CD4-positive, alpha-beta memory T cell (primary cell): ENCODE measurements at places on chromosomes 2 and 18. TPM values are rescaled to one million over a fixed set of nuclear protein-coding genes. Genes with fewer than 3 reads are reported as not detected.

SEMA4C gene
- 72.6 TPM for total RNA-seq

DNA sequence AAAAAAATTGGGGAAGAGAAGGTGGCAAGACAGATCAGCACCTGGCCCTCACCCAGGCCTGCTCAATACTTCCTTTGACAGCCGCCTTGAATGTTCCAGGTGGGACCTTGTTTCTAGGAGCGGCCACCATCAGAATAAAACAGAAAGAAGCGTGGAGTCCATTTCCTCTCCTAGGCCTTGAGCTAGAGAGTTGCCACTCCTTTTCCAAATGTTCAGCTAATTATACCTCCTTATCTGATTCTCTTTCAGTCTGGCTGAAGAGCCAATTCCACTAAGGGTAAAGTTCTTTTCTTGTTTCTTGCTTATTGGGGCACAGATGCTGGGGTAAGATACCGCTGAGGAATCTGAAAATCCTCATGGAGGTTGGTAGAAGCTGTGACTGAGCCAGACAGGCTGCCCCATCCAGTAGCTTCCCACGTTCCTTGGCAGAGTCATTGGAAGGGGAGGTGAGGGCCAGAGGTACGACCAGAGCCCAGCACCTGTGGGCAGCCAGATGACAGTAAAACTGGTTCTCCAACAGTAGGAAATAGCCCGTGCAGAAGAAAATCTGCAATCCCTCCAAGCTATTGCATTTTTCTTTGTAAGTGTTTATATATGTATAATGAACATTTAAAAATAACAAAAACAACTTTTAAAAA, 51.5 kb downstream of the PLB1 start:
- no peaks in the 10 kb centered on the region for H3K36me3 ChIP-seq
- no peak overlapping the region for H3K27ac ChIP-seq
- no peak for DNase-seq
- peaks cover 37% of the 10 kb centered on the region for H3K4me1 ChIP-seq
- H3K27me3 ChIP-seq, result no peaks in the 10 kb centered on the region

DNA sequence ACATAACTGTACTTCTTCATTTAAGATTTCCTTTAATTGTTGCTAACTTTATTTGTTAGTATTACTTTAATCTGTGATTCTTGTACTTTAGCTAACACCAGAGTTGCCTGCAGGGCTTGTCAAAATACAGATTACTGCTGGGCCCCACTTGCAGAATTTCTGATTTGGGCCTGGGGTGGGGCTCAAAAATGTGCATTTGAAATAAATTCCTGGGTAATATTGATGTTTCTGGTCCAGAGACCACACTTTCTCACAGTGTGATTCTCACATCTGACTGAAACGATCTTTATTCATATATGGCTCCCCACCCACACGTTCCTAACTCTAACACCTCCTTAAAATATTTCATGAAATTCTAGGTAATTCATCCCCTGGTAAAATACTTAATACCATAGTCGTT, 452.6 kb upstream of the ACVR2A start:
- H3K27ac ChIP-seq, result no peak overlapping the region
- no peak overlapping the region for H3K4me3 ChIP-seq
- DNase-seq, result no peak
- no peaks in the 10 kb centered on the region for H3K27me3 ChIP-seq

IL1R1 gene
- total RNA-seq, result 1.0 TPM

DNA sequence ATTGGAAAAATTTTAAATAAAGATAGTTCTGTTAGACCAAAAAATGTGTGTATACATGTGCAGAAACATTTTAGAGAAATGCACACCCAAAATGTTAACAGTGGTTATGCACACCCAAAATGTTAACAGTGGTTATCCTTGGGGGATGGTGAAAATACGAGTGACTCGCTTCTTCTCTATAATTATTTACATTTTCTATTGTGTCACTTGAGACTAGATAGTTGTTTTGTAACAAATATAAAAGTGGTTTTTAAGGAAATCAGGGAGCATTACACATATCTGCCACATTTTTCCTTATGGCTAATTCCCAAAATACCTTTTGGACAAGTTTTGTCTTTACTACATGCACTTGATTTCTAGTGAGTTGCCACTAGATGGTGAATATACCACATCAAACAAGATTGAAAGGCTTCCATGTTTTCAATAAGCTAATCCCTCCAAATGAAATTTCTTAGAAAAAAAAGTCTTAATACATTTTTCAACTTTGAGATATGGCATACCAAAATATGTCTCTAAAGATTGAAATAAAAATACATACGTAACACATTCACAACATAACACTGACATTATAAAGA, 9.0 kb upstream of the HIBCH start:
- no peak overlapping the region for H3K27ac ChIP-seq
- no peaks in the 10 kb centered on the region for H3K36me3 ChIP-seq
- DNase-seq, result no peak
- peaks cover 4% of the 10 kb centered on the region for H3K27me3 ChIP-seq
- no peak overlapping the region for H3K4me3 ChIP-seq
- no peaks in the 10 kb centered on the region for H3K4me1 ChIP-seq

- DNase-seq, result no peak
- H3K27me3 ChIP-seq, result no peaks in the 10 kb centered on the region
- H3K36me3 ChIP-seq, result no peaks in the 10 kb centered on the region
- peaks cover 98% of the 10 kb centered on the region for H3K4me1 ChIP-seq
- H3K4me3 ChIP-seq, result no peak overlapping the region
- H3K27ac ChIP-seq, result no peak overlapping the region
These were observed 29.2 kb downstream of the ANKRD44 start for GRCh38 chr2:197281421-197281820.

- no peaks in the 10 kb centered on the region for H3K27me3 ChIP-seq
- H3K36me3 ChIP-seq, result no peaks in the 10 kb centered on the region
- DNase-seq, result no peak
- no peak overlapping the region for H3K27ac ChIP-seq
- no peak overlapping the region for H3K4me3 ChIP-seq
These were observed 38.5 kb upstream of the ATP8B1 start for GRCh38 chr18:57841568-57841967.

MSTN gene
- total RNA-seq, result not detected

RGPD3 gene
- 0.47 TPM for total RNA-seq

- no peaks in the 10 kb centered on the region for H3K27me3 ChIP-seq
- H3K4me3 ChIP-seq, result no peak overlapping the region
- no peak overlapping the region for H3K27ac ChIP-seq
- DNase-seq, result no peak
- no peaks in the 10 kb centered on the region for H3K36me3 ChIP-seq
- H3K4me1 ChIP-seq, result no peaks in the 10 kb centered on the region
These were observed 620.4 kb downstream of the XIRP2 start for GRCh38 chr2:167508709-167509108.

DNA sequence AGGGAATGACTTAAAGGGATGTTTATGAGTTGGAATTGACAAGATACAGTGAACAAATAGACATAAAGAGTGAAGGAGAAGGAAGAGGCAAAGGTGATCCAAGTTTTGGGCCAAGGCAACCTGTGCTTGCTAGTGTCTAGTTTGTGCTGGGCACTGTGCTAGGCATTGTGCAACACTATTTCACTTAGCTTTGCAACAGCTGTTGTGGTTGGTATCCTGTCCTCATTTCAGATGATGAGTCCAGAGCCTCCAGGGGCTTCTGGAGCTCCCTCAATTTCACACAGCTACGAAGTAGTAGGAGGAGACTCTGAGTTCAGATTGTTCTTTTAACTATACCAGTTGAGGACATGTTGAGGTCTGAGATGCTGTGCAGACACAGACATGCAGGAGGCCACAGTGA, 18.1 kb upstream of the LOXHD1 start:
- H3K36me3 ChIP-seq, result no peaks in the 10 kb centered on the region
- DNase-seq, result no peak
- no peak overlapping the region for H3K4me3 ChIP-seq
- no peak overlapping the region for H3K27ac ChIP-seq
- H3K27me3 ChIP-seq, result no peaks in the 10 kb centered on the region

GRCh38 chr2:929011-929735, 21.5 kb upstream of the SNTG2 start:
- H3K36me3 ChIP-seq, result no peaks in the 10 kb centered on the region
- H3K27ac ChIP-seq, result no peak overlapping the region
- H3K4me3 ChIP-seq, result no peak overlapping the region

POTEJ gene
- not detected for total RNA-seq

DNA sequence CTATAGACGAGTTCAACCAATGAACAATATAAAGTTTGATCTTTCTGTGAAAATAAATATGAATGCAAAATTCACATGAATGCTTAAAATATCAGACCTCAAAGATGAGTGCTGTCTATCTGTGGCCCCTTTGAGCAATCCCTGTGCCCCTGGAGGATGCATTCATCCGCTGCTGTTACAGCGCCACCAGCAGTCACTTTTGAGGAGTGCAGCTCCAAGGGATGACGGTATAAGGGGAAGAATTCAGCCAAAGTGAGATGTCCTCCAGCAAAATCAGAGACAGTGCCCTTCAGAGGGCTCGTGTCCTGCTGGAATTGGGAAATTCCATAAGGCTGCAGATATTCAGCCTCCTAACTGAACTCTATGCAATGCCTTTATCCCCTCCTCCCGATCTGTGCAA, 12.0 kb upstream of the CHRNA1 start:
- H3K4me3 ChIP-seq, result no peak overlapping the region
- no peaks in the 10 kb centered on the region for H3K27me3 ChIP-seq
- H3K27ac ChIP-seq, result no peak overlapping the region
- DNase-seq, result no peak

- H3K27me3 ChIP-seq, result no peaks in the 10 kb centered on the region
- no peak overlapping the region for H3K27ac ChIP-seq
- no peak for DNase-seq
These were observed 149.4 kb downstream of the TNS1 start for GRCh38 chr2:217853301-217853881.

TSPYL6 gene
- not detected for total RNA-seq

DNA sequence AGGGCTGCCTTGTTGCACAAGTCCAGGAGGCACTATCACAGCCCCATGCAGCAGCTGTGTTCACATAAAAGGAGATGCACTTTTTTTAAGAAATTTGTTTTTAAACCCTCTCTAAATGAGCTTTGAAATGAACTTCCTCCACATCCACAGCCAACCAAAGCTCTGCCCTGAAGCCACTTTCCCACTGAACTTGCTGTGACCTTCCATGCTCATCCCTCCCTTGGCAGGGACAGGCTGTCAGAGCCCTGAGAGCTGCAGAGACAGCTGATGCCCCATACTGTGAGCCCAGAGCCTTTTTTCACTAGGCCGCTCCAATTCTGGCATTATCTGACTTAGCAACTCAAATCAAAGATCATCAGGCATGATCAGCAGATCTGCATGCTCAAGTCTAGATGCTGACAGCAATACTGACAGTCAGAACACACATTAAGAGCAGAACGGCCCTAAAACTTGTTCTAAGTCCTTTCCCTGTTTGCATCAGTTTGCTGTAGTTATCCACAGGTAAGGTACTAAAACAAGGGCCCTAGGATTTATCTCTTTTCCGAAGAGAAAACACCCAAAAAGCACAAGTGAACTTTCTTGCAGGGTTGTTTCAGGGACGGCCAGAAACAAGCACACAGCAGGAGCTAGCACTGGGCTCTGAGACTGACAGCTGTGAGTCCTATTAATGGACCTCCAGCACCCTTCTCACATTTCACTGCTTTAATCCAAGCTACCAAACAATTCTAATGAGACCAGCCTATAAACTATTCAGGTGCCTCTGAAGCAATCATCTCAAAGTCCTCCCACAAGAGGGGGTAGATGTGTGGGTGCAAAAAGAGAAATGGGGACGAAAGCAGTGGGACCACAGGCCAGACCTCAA, 34.9 kb downstream of the RNU4ATAC start:
- H3K4me3 ChIP-seq, result no peak overlapping the region
- no peak overlapping the region for H3K27ac ChIP-seq
- DNase-seq, result no peak
- H3K4me1 ChIP-seq, result no peaks in the 10 kb centered on the region
- no peaks in the 10 kb centered on the region for H3K27me3 ChIP-seq
- H3K36me3 ChIP-seq, result no peaks in the 10 kb centered on the region

DNA sequence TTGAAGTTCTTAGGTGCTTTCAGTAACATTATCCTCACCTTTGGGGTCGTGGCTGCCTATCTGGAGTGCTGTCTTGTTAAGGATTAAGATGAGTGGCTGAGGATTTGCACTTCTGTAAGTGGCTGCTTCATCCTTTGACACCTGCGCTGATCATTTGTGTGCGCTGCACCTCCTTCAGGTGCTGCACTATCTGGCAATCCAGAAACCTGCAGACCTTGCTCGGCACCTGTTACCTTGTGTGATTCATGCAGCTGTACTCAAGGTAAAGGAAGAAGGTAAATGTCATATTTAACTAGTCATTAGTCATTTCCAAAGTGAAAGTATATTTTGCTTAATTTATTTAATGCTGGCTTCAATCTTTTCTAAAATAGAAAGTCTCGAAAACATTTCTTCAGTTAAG, 110.3 kb downstream of the RAB3GAP1 start:
- peaks cover 25% of the 10 kb centered on the region for H3K36me3 ChIP-seq
- no peak for DNase-seq
- no peaks in the 10 kb centered on the region for H3K4me1 ChIP-seq
- H3K27me3 ChIP-seq, result no peaks in the 10 kb centered on the region

DNA sequence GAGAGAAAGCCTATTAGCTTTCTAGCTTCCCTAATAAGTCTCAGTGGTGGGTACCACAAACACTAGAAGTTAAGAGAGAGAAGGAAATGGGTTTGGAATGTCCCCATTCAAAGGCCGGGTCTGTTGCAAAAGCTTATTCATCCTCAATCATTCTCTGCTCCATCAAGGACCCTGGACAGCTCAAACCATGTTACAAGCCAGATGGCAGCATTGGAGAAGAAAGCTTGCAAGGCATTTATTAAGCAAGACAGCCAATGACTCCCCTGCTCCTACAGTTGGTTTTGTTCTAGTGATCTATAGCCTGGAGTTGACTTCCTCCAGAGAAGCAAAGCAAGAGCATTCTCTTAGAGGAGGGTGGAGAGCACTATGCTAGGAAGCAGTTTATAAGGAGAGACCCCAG, 86.9 kb upstream of the LMAN1 start:
- DNase-seq, result no peak
- no peaks in the 10 kb centered on the region for H3K4me1 ChIP-seq
- H3K27ac ChIP-seq, result no peak overlapping the region
- H3K27me3 ChIP-seq, result no peaks in the 10 kb centered on the region
- H3K4me3 ChIP-seq, result no peak overlapping the region

DNA sequence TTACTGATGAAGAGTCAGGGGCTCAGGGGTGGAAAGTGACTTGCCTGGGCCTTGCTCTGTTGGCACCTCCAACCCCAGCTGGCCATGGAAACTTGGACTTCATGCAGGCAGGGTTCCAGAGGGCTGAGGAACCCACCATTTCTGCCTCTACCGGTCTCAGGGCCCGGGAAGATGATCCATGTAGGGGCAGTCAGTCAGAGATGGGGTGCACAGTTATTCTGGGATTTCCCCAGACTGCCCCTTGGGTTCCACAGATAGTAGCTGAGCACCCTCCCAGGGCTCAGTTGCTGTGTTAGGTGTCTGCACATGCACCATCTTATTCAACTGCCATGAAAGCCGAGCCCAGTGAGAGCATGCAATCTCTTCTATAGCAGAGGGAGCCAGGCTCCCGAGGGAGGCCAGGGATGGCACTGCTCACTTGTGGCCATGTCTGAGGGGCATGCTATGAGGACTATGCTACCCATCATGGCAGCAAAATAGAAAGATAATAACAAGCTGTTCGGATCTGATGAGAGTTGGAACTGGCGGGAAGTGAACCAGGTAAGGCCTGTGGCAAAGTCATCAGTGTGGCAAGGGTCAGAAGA, 37.3 kb downstream of the RHOB start:
- H3K27me3 ChIP-seq, result no peaks in the 10 kb centered on the region
- no peak overlapping the region for H3K27ac ChIP-seq
- no peaks in the 10 kb centered on the region for H3K36me3 ChIP-seq
